ENCODE measurements at places on chromosomes 1 and 21.

DNA sequence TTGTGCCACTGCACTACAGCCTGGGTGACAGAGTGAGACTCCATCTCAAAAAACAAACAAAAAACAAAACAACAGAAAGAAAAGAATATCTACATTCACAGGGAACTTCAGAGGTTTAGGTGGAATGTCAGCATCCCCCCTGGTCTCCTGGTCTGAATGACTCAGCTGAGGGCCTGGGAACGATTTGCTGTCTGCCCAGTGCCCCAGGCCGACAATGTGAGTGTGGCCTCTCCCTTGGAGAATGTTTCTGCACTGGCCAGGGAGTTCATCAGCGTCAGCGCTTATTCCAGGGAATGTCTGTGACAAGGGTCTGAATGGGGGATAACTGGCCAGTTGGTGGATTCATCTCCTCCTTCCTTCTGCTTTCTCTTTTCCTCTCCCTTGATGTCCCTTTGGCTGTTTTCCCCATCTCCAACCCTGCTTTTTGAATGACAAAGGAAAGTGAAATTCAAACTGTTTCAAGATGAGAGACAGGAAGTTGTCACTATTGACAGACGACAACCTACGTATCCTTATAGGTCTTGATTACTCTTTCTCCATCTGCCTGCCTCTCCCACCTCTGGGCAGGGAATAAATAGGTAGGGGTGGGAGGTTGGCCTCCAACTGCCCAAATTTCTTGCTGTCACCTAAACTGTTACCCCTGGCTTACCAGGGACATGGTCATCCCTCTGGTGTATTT, 213.1 kb downstream of the HHAT start:
- DNase-seq, result no peak

GRCh38 chr1:74425676-74426075, 86.7 kb downstream of the LRRC53 start:
- no peak for DNase-seq

- no peak for DNase-seq
These were observed 27.1 kb downstream of the SAMSN1 start for GRCh38 chr21:14519000-14519399.

- no peak for DNase-seq
These were observed 576.6 kb downstream of the ADGRL2 start for GRCh38 chr1:82377201-82377884.

DNA sequence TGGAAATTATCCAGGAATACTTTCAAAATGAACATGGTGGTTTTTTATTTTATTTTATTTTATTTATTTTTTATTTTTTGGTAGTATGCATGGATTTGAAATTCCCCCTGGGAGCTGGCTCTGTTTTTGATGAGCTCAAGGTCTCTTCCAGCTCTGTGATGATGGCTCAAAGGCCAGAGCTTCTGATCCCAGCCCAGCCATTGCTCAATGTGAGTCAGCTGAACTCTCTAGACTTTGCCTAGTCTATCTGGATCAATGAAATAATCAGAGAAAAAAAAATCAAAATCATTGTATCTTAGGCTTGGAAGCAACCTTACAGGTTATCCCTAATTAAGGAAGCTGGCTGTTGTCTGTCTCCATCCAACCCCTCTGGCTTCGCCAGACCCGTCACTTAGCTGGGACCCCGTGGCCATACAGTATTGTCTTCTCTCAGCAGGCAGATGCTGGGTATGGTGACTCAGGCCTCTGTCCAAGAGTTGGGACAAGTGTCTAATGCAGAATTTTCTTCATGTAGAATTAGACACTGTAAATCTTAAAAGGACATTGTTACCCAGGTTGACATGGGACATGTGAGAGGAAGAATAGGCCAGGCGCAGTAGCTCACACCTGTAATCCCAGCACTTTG, 90.2 kb upstream of the LPGAT1 start:
- DNase-seq, result no peak

GRCh38 chr1:171254859-171255258, 6.6 kb downstream of the FMO1 start:
- no peak for DNase-seq

DNA sequence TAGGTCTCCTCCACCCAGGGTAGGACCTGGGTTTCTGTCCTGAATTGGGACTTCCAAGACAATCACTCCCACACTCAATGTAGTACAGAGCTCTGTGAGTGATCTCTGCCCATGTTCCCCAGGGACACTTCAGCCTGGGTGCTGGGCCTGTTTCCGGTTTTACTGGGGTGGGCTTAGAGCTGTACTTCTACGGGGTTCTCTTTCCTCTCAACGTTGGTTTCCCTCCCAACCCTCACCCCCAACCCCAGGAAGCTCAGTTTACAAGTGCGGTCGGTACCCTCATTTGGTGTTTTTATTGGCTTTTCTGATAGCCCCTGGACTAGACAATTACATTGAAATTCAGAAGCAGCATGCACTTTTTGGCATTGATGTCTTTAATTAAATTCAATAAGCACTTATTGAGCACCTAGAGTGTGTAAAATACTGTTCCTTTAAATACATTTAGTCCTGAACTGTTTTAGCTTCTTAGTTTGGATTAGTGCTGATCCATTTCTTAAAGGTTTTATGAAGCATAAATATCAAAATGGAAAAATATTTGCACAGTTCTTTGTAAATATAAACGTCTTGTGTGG, 542 bp upstream of the XPR1 start:
- no peak for DNase-seq

DNA sequence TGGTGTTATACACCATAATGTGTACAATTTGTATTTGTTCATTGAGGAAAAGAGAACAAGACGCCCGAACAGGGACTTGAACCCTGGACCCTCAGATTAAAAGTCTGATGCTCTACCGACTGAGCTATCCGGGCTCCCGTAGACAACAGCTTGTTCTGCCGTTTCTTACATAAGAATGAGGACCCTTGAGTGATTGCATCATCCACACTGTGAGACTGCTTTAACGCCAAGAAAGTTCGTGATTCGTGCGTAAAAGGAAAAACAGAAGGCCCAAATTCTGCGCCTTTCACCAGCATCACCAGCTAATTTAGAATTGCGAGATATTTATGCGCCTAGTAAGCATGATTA, 9.3 kb upstream of the MDM4 start:
- peak; percentile 87 for DNase-seq

GRCh38 chr1:194485432-194485831, 1299.0 kb upstream of the B3GALT2 start:
- DNase-seq, result no peak

GRCh38 chr1:199574950-199575349, 452.6 kb upstream of the NR5A2 start:
- no peak for DNase-seq

DNA sequence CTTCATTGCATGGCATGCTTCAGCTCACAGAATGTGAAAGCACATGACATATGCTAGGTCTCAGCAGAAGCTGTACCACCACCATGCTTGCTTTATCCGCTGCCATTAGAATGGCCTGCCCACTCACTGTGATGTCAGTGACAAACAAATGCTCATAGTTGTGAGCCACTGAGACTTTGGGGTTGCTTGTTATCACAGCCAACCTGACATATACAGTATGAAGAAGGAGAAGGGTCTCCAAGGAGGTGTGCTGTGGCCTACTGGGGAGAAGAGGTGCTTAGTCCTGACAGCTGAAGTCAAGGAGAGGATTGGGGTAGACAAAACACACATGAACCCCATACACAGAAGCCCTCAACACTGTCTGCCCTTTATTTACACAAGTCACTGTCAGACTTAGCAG, 19.5 kb upstream of the TENT5C start:
- no peak for DNase-seq

DNA sequence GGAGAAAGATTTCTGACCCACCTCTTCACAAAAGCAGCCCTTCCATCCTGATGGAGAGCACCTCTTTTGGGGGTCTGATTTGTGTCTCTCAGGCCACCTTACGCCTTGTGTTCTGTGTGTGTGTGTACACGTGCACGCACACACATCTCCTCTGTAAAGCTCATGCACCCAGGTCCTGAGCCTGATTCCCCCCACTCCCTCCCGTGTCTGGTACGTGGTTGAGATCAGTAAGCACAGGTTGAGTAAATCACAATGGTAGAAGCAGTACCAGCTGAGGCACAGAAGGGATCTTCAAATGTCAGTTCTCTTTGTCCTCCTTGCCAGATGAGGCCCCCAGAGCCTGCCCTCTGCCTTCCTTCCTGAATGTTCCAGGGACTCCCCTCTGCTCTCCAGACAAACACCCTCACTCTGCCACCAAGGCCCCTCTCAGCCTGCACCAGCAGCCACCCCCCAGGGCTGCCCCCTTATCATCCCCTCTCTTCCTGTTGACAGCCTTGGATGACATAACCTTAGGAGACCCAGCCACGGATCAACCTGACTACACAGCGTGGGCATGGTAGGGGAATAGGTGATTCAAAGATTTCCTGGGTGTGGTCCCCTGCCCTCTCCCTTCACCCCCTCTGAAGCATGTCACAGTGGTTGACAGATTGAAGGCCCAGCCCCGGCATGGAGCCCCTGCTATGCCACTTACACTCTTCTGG, 112.8 kb downstream of the HIVEP3 start:
- no peak for DNase-seq

- DNase-seq, result no peak
These were observed 306.5 kb downstream of the AJAP1 start for GRCh38 chr1:4960782-4961475.

DNA sequence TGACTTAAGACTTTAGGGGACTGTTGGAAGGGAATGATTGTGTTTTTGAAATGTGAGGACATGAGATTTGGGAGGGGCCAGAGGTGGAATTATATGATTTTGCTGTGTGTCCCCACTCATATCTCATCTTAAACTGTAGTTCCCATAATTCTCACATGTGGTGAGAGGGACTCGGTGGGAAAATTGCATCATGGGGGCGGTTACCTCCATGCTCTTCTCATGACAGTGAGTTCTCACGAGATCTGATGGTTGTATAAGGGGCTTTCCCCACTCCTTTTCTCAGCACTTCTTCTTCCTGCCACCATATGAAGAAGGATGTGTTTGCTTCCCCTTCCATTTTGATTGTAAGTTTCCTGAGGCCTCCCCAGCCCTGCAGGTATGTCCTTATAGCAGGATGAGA, 35.0 kb upstream of the SCAF4 start:
- DNase-seq, result no peak

All from activated CD4-positive, alpha-beta T cell treated with anti-CD3 and anti-CD28 coated beads for 1 hour (primary cell).